Omental fat pad (tissue), 4 donors: ENCODE measurements at places on chromosomes 7 and 10.

- no peak for DNase-seq
Measured at GRCh38 chr7:129069021-129069420, 14.1 kb upstream of the TNPO3 start.

DNA sequence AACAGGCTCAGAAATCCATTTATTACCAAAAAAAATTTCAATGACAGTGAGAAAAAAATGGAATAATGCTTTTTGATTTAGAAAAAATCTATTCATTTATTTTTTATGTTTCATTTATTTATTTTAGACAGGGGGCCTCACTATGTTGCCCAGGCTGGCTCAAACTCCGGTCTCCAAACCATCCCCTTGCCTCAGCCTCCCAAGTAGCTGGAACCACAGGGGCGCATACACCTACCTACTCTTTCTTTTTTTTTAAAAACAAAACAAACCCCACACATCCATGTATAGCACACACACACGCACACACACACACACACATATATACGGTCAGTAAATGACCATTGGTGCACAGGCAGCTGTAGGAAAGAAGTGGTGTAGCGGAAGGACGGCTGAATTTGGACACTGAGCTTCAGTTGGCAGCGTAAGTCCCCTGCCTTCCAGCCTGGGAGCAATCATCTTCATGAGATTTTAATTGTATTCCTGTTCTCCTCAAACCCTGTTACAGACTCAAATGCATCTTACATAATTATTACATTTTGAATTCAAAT lies 28.8 kb downstream of the ARL4A start:
- no peak for DNase-seq

DNA sequence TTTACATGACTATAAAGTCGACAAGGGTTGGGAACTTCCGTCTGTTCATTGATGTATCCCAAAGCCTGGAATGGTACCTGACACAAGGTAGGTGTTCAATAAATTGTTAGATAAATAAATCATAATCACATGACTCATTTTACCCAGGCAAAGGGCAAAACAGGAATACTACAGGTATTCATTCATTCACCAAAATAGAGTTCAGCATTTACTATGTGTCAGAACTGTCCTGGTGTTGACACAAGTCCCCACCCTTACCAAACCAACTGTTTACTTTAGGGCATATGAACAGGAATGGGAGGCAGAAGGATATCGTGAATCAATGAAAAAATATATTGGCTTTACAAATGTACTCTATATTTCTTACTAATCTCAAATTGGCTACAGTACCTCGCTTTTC lies 666 bp upstream of the YAE1 start:
- DNase-seq: no peak

DNA sequence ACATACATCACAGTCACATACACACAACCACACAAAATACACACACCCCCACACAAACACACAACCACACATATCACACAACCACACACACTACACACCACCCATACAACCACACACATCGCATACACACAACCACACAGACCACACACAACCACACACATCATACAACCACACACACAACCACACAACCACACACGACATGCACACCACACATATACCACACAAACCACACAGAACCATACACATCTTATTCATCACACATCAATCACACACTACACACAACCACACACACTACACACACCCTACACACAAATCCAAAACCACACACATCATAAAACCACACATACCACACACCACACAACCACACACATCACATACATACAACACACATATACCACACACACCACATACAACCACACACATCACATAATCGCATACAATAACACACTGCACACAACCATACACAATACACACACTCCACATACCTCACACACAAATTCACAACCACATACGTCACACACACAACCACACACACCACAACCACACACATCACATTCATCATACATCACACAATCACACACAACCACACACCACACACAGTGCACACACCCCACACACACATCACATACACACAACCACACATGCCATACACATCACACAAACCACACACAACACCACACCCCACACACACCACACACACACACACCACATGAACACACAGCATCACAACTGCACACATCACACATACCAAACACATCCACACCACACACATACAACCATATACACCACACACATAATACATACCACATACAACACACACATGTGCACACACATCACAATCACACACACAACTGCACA lies 30.4 kb downstream of the GPRIN2 start:
- peak; percentile 18 for DNase-seq

- no peak for DNase-seq
Measured at GRCh38 chr10:23190872-23191763, 994 bp upstream of the PTF1A start.

GRCh38 chr10:96272316-96273280 lies 1.2 kb upstream of the BLNK start:
- DNase-seq: no peak

- no peak for DNase-seq
Measured at GRCh38 chr7:35593899-35594298, 101.0 kb downstream of the HERPUD2 start.

DNA sequence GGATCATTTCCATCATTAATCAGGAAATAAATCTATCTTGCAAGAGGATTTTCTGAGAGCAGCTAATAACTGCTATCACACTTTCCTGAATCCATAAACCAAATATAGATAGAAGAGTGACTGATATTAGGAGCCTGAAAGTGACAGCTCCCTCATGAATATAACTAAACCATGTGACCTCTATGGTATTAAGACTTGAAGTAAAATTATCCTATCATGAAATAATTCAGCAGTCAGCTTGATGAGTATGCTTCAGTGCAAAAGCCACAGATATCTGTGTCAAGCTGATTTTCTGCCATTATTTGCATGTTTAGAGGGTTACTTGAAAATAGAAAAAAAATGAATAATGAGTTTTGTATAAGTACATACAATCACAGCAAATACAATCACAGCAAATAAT lies 80.1 kb upstream of the PPP1R3A start:
- no peak for DNase-seq

DNA sequence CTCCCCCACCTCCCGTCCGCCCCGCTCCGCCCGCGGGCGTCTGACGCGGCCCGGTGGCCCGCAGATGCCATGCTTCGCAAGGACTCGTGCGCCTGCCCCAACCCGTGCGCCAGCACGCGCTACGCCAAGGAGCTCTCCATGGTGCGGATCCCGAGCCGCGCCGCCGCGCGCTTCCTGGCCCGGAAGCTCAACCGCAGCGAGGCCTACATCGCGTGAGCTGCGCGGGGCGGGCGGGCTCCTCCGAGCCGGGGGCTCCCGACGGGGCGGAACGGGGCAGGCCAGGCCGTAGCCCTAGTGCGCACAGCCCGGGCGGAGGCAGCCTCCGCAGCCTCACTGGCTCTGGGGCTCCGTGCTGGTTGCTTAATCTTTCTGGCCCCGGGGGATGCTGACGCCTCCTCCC lies 2.8 kb downstream of the ASIC3 start:
- DNase-seq: no peak

DNA sequence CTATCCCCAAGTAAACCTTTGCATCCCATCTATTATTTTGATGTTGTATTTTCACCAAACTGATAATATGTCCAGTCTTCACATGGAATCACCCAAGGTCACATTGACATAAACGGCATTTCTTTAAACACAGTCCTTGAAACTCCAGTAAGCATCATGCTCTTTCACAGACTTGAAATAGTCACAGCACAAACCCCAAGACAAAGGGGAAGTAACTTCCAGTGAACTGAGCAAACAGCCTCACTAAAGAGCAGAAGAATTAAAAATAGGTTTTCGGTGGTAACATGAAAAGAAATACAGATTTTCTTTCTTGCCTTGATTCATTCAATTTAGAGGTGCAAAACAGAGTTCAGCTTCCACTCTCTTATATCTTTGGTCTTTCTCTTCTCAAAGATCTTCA lies 253.7 kb downstream of the SFMBT2 start:
- DNase-seq: no peak

GRCh38 chr7:114938785-114939184 lies 16.9 kb downstream of the MDFIC start:
- no peak for DNase-seq

DNA sequence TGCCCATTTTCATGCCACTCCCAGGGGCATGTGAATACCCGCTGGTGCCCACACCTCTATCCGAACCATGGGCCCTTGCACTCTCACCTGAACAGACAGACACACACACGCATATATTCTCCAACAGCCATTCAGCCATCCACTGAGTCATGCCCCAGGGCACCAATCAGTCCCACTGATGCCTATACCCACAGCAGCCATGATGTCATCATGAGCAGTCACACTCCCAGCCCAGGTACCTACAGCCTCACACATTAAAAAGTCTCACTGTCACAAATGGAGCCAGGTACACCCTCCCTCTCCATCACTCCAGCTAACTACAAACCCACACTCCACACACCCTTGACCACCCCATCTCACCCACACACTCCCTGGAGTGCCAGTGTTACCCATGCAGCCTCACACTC lies 12.2 kb downstream of the VSIR start:
- no peak for DNase-seq

GRCh38 chr7:71320916-71321315 lies 189.0 kb downstream of the GALNT17 start:
- DNase-seq: no peak

- no peak for DNase-seq
Measured at GRCh38 chr10:132363376-132363775, 31.4 kb downstream of the LRRC27 start.

DNA sequence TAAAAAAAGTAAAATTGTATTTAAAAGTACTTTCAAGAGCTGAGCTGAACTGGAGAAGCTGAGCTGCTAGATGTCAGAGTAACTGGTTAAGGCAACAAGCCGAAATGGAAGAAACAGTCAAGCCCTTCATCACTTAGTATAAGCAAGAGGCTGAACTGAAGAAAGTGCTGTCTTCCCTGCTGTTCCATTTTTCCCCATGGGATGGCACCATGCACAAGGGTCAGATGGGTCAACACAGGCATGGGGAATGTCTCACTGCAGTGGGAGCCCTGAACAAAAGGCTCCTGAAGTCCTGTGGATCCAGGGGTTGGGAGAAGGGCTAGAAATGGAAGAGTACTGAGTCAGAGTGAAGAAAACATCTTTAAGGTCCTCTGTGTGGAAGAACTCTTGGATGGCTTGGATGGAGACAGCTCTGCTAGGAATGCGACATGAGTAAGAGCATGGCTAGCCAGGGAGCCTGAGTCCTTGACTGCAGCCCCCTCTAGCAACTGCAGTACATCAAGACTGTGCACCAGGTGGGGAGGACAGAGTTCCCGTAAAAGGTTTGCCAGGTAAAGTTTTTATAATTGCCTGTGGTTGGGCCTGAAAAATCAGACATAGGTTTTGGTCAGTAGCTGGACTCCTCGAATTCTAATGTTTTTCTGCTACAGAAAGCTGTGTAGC lies 348.3 kb downstream of the GPR158 start:
- DNase-seq: no peak

DNA sequence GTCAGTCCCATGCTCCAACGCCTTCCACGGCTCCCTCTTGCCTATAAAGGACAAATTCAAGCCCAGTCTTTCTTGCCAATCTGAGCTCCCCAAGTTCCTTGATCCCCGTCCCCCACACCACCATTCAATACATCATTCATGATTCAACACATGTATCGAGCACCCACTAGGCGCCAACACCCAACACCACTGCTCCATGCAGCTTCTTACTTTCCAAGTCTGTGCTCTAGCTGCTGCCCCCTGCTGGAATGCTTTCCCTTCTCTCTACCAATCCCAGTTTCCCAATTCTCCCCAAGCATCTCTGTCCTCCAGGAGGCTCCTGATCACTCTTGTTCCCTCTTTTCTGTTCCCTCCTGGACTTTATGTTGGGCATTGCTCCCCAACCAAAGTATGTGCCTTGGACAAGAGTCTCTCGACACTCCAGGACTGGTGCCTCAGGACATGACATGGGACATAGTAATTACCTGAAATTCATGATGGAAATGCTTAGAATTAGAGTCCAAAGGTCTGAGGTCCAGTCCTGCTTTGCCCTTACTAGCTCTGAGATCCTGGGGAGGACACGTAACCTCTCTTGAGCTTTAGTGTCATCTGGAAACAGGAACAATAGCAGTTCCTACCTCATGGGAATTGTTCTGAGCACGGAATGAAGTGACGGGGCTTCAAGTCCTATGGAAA lies 172.7 kb downstream of the NEURL1 start:
- no peak for DNase-seq

GRCh38 chr7:12032146-12032545 lies 178.9 kb upstream of the TMEM106B start:
- no peak for DNase-seq

GRCh38 chr10:2813286-2813685 lies 254.1 kb upstream of the PFKP start:
- no peak for DNase-seq

DNA sequence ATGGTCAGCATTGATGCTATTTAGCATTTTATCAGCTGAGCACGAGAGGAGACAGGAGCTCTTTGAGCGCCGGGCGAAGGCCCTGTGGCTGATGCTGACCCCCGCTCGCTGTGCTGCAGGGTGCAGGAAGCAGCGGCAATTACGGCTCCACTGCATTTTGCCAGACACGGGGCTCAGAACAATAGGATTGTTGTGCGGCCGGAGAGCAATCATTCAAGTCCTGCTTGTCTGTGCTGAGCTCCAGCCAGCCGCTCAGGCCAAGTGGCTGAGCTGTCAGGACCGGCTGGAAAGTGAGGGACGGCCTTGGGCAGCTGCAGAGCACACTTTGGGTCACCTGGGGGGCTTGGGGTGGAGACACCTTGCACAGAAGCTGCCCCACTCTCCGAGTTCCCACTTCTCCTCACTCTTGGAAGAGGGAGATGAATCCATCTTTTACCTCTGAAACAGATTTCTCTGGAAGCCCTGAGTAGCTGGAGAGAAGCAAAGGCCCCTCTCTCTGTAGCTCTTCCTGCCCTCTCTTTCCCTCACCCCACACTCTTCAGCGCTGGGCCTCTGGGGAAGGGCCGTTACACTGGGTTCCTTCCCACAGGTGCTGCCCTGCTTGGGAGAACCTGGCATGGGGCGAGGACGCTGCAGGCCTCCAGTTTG lies 17.3 kb upstream of the ADARB2 start:
- no peak for DNase-seq

GRCh38 chr10:71211053-71211452 lies 1.3 kb upstream of the UNC5B start:
- DNase-seq: no peak

GRCh38 chr7:117171106-117171505 lies 151.8 kb downstream of the WNT2 start:
- no peak for DNase-seq

DNA sequence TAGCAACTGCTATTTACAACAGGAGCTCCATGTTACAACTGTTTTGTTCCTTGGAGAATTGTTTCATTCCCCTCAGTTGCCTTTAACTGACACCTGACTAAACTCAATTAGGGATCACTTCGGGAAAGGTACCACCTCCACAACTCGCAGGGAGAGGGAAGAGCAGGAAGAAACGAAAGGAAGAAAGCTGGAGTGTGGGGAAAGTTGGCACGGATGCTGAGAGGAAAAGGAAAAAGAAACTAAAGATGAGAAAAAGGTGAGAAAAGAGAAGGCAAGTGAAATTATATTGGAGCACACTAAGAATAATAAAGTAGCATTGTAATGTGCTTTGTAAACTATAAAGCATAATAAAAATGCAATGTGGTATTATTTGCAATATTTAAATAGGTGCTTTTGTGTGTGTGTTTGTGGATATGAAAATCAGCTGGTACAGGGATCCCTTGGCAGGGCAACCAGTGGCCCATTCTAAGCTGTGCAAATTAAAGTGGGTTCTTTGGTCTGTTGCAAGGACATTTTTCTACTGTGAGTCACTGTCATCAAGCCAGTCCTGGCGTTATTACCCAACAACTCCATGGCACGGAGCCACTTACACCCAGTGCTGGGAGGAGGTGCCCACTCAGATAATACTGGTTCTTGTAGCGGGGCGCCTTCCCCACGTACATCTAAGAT lies 45.9 kb downstream of the HIPK2 start:
- peak; percentile 80 for DNase-seq

GRCh38 chr10:49307921-49308320 lies 9.0 kb downstream of the C10orf71 start:
- DNase-seq: no peak
